ENCODE measurements at places on chromosomes 5 and 9.

DNA sequence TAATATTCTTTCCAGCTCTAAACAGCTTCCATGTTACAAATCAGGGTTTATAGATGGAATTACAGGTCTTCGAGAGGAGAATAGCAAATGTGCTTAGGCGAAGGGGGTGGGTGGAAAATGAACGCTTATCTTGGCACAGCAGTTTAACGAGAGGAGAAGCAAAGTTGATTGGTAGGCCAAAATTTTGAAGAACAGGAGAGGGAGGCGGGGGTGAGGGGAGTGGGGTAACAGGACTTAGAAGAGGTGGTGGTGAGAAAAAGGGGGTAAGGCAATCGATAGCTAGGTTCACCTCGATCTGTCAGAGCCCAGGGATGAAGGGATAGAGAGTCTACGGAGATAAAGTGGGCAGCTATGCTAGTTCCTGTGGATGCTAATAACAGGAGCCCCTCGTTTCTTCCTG, 764 bp downstream of the ANKRA2 start:
- no peak for DNase-seq

GRCh38 chr9:99818500-99818899, 3.2 kb upstream of the NR4A3 start:
- DNase-seq = no peak

DNA sequence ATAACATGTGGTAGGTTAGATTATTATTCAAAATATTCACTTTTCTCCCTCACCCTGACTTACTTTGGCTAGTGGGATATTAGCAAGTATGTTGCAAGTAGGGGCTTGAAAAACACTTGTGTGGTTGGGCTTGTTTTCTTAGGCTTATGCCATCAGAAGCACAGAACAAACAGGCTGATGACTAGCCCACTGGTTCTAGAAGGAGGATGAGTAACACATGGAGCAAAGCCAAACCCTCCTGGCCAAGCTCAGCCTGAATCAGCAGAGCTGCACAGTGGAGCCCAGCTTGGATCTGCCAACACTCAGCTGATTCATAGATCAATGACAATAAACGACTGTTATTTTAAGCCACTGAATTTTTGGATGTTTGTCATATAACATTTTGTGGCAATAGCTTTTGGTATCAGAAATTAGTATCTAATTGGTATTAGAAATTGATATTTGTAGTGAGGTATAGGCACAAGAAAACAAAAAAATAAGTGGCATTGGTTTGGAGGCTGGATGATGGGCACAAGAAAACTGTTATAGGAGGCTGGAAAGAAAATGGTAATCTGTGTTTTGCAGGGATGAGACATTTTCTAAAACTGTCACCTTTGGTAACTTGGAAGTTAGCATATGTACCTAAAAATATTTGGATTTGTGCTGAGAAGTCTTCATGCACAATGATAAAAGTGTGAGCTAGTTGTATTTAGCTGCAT, 46.1 kb upstream of the ZBED3 start:
- peak; percentile 93 for DNase-seq

DNA sequence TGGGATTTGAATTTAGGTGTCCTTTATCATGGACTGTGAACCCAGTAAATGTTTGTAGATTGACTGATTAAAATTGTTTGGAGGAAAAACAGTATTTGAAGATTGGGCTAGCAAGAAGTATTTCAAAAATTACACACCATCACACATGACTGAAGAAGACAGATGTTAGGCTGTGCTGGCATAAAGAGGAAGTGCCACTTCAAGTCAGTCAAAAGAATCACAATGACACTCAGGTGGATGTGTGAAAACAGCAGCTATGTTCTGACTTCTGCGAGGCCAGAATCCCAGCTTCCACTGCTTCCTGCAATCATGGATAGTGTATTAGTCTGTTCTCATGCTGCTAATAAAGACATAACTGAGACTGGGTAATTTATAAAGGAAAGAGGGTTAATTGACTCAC, 393.3 kb downstream of the DMRT2 start:
- no peak for DNase-seq

- no peak for DNase-seq
Measured at GRCh38 chr5:61450493-61451279, 118.6 kb downstream of the ZSWIM6 start.

- no peak for DNase-seq
Measured at GRCh38 chr5:151719228-151720000, 32.7 kb upstream of the SPARC start.

DNA sequence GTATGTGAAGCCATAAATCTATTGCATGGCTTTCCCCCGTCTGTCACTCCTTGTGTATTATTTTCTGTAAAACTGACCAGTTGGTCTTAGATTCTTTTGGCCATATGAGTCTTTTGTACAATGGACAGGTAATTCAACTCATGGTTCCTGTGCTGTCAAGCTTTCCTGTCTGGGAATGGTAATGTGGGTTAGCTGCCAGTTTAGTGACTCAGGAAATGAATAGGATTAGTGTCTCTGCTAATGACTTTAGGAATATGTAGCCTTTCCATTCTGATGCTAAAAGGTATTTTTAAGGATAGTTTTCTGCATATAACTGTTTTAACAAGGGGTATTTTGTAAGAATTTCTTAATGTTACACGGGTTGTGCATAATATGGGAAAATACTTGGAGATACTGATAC, 182.7 kb downstream of the PBX3 start:
- DNase-seq = no peak

- DNase-seq = no peak
Measured at GRCh38 chr5:10324518-10325370, 17.0 kb upstream of the CMBL start.

DNA sequence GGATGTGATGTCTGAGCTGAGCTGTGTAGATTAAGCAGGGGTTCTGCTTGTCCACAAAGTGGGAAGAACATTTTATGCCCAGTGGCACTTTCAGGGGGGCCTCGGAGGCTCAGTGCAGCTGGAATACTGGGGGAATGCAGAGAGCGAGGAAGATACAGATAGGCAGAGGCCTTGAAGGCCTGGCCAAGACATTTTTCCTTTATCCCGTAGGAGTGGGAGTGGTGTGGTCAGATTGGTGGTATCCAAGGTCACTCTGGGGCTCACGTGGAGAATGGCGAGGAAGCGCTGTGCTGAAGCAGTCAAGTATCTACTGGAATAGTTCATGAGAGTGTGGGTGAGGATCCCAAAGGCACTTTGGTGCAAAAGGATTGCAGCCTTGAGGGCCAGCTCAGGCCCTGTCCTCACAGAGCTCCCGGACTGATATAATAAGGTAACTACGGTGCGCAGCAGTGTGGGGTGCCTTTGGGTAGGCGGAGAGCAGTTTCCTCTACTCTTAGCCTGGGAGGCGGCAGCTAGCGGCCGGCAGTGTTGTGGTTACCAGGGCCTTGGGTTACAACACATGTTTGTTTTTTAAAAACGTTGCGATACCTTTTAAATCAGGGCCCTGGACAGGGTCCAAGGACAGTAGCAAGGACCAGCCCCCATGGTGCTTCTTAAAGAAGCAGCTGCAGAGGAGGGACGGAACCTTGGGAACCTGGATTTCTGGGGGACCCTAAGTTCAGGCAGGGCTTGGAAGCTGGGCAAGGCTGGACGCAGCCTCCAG, 10.8 kb upstream of the CCDC69 start:
- DNase-seq = no peak
